ENCODE measurements at places on chromosomes 4 and X. TPM values are rescaled to one million over a fixed set of nuclear protein-coding genes. Genes with fewer than 3 reads are reported as not detected.
A peak's percentile ranks its signal among the peaks of the same experiment; 100 is the strongest.

The STOX2 gene
- not detected for total RNA-seq

The PCYT1B gene
- not detected for total RNA-seq

The IL2RG gene
- 264 TPM for total RNA-seq

DNA sequence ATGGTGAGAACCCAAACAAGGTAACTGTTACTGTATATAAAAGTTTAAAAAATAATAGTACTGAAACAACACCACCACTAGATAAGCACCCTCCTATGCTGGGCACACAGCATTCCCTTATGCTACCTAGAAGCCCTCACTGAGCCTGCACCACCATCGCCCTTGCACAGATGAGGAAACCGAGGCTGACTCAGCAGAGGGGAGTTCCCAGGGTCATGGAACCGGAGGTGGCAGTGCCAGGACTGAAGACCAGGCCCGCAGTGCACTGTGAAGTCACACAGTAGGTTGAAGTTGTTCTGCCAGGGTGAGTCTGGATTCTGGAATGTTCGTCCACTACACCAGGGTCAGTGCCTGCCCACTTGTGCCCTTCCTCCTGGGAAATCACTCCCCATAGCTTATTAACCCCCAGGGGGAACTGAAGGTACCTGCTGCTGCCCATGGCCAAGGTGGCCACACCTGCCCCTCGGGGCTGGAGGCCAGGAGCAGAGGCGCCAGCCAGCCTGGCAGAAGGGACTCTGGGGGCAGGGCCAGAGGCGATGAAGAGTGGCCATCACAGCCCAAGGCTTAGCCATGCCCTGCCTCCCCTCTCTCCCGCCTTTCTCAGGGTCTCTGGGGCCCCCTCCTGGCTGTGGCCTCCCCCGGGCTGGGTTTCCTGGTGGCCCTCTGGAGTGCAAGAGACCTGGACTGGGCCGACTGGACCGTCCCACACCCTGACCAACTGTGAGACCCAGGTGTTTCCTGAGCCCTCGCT lies 15.1 kb upstream of the ABLIM2 start:
- H3K27me3 ChIP-seq = no peaks in the 10 kb centered on the region
- no peak for DNase-seq
- no peak overlapping the region for H3K27ac ChIP-seq
- no peak overlapping the region for H3K4me3 ChIP-seq
- no peaks in the 10 kb centered on the region for H3K36me3 ChIP-seq

GRCh38 chr4:143196323-143196722 lies 11.6 kb downstream of the USP38 start:
- H3K36me3 ChIP-seq = peaks cover 81% of the 10 kb centered on the region
- H3K4me1 ChIP-seq = peaks cover 16% of the 10 kb centered on the region
- DNase-seq = no peak
- H3K27me3 ChIP-seq = no peaks in the 10 kb centered on the region
- no peak overlapping the region for H3K27ac ChIP-seq

DNA sequence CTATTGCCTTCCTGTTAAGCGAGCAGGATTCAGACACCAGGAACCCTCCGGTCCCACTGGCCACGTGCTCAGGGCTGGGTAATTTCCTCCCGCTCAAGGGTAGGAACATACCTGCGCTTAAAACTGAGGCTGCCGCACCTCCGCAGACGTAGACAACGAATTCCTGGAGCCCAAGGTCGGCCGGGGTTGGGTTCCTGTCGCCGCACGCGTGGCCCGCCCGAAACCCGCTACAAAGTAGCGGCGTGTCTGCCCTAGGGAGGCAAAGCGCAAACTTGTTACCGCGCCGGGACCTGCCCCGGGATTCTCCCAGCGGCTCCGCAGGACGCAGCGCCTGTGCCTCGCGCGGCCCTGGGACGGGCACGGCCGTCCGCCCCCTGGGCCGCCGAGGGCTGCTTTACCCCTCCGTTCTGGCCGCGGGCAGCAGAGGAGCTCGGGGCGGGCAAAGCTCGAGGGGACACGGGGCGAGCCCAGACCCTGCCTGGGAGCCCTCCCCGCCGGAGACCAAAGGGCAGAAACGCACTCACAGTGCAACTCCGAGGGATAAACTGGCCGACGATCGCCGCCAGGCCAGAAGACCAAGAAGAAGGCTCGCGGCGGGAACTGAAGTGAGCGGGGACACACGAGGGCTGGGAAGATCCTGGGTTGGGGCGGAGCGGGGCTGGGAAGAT lies at the start of gene ERVMER34-1:
ERVMER34-1 (minus strand) TSS at position 607 of the 668 bp plus-strand sequence. CDS start 5,905 bp downstream, outside the sequence.
- H3K27me3 ChIP-seq = peaks cover 47% of the 10 kb centered on the region
- peak; percentile 19 for DNase-seq
- H3K4me1 ChIP-seq = peaks cover 13% of the 10 kb centered on the region
- no peak within 1 kb of the TSS for H3K27ac ChIP-seq

DNA sequence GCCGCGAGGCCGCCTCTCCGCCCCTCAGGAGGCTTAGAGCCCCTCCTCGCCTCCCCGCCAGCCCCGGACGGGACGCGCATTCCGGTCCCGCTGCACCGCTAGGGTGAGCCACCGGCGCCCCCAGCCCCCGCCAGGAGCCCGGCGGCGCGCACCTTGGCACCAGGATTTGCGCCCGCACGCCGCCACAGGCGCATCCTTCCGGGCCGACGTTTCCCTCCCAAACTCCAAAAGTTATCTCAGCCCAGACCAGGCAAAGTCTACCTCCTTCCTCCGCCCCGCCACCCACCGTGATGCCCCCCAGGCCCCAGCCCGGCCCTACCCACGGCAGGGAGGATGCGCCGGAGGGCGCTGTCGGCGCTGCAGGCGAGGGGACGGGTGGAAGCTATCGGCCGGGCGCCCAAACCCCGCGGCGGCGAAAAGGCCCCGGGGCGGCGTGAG lies 538 bp downstream of the SCML2 start:
- H3K27me3 ChIP-seq = no peaks in the 10 kb centered on the region
- DNase-seq = peak; percentile 17
- H3K4me3 ChIP-seq = peak overlapping the region; percentile 85
- no peaks in the 10 kb centered on the region for H3K36me3 ChIP-seq

DNA sequence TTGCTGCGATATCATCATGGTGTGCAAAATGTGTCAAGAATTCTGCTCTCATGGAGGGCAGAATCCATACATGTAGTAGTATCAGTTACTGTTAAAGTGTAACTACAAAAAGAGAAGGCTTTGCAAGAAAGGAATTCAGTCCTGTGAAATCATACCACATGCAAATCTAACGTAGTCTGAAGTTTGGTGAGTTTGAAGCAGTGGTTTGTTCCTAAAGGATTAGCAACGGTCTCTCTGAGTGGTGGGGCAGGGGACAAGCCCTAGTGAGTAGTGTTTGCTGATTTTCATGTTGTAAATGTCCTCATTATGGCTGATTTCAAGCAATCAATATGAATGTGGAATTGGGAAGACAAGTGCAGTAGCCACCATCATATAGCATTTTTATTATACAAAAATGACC lies 47.1 kb upstream of the CLNK start:
- no peak for DNase-seq
- H3K36me3 ChIP-seq = no peaks in the 10 kb centered on the region

GRCh38 chr4:153485860-153486259 lies 19.7 kb downstream of the TMEM131L start:
- peak overlapping the region; percentile 92 for H3K27ac ChIP-seq
- H3K36me3 ChIP-seq = peaks cover 52% of the 10 kb centered on the region
- no peak for DNase-seq
- H3K4me1 ChIP-seq = peaks cover 87% of the 10 kb centered on the region

DNA sequence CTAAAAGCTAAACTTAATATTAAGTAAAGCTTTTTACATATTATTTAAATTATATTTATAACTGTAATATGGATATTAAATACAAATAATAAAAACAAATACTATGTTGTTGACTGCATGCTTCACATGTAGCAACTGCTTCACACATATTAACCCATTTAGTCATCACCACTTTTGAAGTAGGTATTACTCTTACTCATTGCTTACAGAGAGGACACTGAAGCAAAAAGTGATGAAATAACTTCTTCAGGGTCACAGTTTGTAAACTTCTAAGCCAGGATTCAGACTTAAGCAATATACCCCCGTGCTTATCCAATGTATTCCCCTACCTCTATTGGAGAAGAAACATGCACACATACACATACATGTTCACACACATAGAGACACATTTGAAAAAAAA lies 166.6 kb downstream of the DKK2 start:
- no peaks in the 10 kb centered on the region for H3K27me3 ChIP-seq
- DNase-seq = no peak
- H3K27ac ChIP-seq = no peak overlapping the region
- no peak overlapping the region for H3K4me3 ChIP-seq
- H3K4me1 ChIP-seq = no peaks in the 10 kb centered on the region

- H3K4me3 ChIP-seq = no peak overlapping the region
- H3K27me3 ChIP-seq = no peaks in the 10 kb centered on the region
- H3K36me3 ChIP-seq = no peaks in the 10 kb centered on the region
- no peak for DNase-seq
- no peaks in the 10 kb centered on the region for H3K4me1 ChIP-seq
Measured at GRCh38 chrX:134948333-134949241, 42.2 kb upstream of the SMIM10 start.

Measured in activated B cell treated with CpG ODN at 0.5 μM for 24 hours (primary cell).